ENCODE measurements at places on chromosomes 3 and 15.
A peak's percentile ranks its signal among the peaks of the same experiment; 100 is the strongest.

DNA sequence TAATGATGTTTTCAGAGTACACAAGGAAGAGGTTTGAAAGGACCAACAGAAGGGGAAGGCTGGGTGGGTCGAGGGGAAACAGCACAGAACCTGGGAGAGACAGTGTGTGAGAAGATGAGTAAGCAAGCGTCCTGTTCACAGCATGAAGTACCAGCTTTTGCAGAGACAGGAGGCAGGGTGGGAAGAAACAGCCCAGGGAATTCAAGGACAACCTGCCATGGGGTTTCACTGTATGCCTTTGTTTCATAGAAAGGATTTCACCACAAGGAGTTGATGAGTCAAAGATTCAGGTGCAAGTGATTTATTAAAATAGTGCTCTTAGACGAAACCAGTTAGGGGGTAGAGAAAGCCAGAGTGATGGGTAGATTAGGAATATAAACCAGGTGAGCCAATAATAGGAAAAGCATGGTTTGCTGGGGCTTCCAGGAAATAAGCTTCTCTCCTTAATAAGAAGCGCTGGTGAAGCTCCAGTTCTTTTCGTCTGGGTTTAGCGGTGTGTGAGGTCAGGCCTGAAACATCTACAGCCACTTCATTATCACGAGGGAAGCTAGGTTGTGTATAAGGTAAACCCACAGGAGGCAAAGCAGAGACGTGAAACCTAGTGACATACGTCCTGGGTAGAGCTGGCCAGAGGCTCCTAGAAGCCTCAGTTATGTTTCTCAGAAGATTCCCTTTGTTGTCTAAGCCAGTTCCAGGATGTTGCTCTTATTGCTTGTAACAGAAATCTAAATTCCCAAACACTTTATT, 3.9 kb downstream of the HHLA2 start:
- DNase-seq: no peak

DNA sequence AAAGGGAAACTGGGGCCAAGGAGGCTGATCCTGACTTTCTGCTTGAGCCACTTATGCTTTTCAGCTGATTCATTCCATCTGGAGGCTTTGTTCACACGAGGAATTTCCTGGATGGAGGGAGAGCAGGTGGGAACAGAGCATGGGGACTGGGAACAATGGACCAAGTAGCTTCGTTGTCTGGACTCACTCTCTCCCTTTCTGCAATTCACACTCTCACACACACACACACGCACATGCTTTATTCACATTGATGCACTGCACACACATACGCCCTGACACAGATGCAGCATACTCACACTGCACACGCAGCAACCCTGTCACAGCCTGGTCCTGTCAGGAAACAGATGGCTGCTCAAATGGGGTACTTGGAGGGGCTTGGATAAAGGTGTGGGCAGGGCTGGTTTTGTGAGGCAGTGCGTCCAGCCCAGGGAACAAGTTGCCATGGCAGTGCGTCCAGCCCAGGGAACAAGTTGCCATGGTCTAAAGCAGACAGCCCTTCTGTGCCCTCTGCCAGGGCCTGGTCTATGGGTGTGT, 19.8 kb upstream of the CHCHD6 start:
- DNase-seq: no peak

GRCh38 chr3:109275702-109276293, 40.5 kb downstream of the DPPA2 start:
- peak; percentile 2 for DNase-seq

DNA sequence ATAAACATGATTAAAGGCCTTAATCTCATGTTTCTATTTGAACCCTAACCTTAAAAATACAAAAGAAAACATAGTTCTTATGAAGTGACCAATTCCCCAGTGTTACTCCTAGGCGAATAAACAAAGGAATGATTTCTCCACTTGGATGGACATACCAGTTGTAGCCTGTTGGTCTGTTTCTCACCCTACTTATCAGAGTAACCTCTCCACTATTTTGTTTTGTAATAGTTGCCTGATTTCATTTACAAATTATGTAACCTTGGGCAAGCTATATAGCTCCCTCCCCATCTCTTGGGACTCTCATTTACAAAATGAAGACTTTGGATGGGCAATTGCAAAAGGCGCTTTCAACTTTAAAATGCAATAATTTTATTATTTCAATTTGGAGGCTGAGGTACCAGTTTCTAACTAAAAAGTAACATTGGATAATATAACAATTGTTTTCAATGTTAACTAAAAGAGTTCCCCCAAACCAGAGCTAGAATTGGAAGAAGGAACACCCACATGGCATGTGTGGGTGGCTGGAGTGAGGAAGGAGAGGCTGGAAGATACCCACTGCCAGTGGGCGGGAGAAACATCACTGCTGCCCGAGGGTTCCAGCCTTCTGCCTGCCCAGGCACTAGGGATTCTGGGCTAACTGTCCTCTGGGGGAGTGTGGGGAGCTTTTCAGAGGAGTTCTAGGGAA, 74.2 kb downstream of the RFTN1 start:
- DNase-seq: no peak

- no peak for DNase-seq
These were observed 386.2 kb upstream of the ARHGEF26 start for GRCh38 chr3:153734777-153735551.

DNA sequence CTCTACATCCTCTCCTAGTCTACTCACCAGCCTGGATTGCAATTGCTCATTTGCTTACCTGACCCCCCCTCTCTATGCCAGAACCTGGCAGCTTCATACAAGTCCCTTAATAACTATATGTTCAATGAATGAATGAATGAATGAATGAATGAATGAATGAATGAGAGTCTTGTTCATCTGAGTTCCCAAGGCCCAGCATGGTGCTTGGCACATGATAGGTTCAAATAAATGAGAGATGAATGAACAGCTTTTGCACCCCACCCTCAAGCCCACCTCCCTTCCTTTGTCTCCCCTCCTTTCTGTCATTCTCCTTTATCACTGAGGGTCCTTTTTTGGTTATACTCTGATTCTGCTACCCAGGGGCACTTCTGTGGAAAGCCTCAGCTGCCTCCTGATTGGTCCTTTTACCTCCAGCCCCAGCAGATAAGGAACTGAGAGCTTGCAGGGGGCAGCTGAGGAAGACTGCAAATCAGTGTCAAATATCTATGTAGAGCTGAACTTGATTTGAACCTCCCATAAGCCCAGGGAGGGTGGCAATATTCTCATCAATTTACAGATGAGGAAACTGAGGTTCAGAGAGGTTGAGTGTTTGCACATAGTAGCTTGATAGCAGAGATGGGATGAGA, 54.1 kb upstream of the CHRNB4 start:
- DNase-seq: peak; percentile 9

GRCh38 chr3:143337387-143337786, 217.8 kb downstream of the CHST2 start:
- no peak for DNase-seq

DNA sequence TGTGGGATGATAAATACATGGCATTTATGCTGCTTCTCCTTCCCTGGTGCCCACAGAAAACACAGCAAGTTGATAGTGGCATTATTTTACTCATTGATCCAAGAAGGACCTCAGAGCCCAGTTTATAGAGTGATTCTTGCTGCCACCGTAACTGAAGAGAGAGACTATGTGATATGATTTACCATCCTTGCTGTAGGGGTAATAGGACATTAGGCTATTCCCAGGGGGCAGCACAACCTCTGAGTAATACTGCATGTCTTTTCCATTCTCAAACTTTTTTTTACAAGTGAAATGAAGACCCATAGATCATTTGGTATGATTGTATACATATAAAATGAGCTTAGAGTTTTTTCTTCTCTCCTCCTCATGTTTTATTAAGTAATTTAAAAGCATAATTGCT, 136.4 kb downstream of the ABI3BP start:
- no peak for DNase-seq

GRCh38 chr15:70342554-70343548, 245.1 kb upstream of the TLE3 start:
- no peak for DNase-seq

GRCh38 chr3:149615731-149616221, 42.0 kb downstream of the WWTR1 start:
- DNase-seq: no peak

GRCh38 chr15:65618560-65619109, 3.1 kb upstream of the SLC24A1 start:
- DNase-seq: no peak

DNA sequence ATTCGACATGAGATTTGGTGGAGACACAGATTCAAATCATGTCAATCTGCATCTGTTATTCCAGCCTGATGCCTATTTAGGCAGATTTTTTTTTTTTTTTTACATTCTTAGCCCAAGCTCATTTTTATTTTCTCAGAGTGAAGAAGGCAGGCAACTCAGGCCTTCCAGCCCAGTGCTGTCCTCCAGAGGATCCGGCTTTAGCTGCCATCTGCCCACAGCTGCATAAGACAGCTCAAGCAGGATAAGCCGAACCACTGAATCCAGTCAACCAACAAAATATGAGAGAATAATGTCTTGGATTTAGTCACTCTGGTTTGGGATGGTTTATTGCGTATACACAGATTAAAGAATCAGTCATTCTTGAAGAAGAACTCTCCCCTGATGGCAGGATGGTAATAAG, 19.9 kb upstream of the COLQ start:
- no peak for DNase-seq

DNA sequence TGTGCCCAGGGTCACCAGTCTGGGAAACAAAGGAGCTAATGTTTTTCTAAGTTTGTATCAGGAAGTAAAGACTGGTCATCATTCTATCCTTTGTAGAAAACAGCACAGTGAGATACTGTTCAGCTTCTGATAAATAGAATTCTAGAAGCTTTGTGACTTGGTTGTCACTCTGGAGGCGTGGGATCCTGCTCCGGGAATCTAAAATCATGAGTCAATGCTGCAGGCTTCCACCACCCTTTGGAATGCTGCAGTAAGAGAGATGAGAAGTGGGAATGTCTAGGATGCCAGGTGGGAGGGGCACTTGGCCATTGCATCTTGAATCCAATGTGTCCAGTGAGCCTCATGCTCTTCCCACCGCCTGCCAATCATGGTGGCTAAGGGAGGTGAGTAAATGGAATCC, 40.9 kb downstream of the SAMMSON start:
- no peak for DNase-seq

- DNase-seq: no peak
These were observed 61.1 kb downstream of the AAGAB start for GRCh38 chr15:67193223-67193990.

DNA sequence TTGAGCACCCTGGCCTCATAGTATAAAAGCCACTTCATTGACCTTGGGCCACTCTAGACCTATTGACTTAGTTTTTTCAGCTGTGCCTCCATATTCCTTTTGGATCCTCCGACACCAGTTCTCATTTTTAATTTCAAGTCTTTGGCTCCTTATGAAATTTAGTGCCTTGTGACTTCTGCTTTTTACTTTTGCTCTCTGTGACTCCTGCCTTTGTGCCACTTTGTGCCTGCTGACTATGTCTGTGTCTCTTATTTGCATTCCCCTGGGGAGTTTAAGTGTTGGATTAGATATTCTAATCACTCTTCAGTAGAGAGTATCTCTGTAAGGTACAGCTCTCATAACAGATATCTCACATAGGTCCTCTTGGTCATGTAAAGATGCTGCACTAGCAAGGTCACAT, 39.6 kb upstream of the GPR149 start:
- DNase-seq: no peak

- DNase-seq: no peak
These were observed 12.5 kb upstream of the RPP14 start for GRCh38 chr3:58293516-58293915.

DNA sequence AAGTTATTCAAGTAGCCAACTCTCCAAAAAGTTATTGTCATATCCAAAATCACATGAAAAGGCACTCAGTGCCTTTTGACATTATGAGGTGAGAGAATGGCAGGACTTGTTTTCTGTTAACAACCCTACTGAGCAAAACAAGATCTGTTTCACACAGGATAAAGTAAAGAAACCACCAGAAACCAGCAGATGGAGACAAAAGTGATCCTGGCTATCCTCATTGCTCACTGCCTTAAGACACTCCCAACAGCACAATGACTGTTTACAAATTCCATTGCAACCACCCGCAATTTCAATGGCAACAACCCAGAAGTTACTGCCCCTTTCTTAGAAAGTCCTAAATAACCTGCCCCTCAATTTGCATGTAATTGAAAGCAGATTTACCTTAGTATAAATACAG, 352.6 kb upstream of the NDN start:
- DNase-seq: no peak

DNA sequence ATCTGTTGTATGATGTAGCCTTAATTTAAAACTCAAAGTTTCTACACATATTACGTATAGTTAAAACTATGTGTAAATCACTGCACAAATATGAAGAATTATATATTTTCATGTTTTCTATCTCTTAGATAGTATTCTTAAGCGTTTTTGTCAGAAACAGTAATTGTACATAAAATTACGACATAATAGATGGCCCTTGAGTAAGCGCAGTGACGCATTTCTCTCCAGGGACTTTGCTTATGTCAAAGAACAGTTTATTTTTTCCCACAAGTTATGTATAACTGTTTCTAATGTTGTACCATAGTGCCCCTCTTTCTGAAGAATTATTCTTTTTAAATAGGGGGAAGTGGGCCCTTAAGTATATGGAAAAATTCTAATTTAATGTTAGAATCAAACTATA, 934.0 kb downstream of the VGLL3 start:
- no peak for DNase-seq

GRCh38 chr15:64148168-64148567, 3.4 kb upstream of the SNX22 start:
- DNase-seq: no peak

GRCh38 chr3:17686613-17687012, 55.8 kb downstream of the TBC1D5 start:
- peak; percentile 47 for DNase-seq

DNA sequence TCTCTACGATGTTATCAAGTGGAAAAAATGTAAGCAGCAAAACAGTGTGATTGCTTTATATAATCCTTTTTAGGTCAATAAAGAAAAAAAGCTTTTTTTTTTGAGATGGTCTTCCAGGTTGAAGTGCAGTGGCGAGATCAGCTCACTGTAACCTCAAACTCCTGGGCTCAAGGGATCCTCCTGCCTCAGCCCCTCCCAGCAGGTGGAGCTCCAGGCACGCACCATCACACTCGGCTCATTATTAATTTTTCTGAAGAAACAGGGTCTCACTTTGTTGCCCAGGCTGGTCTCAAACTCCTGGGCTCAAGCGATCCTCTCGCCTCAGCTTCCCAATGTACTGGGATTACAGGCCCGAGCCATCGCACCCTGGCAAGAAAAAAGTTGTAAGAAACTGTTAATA, 17.3 kb downstream of the RNF168 start:
- peak; percentile 6 for DNase-seq

DNA sequence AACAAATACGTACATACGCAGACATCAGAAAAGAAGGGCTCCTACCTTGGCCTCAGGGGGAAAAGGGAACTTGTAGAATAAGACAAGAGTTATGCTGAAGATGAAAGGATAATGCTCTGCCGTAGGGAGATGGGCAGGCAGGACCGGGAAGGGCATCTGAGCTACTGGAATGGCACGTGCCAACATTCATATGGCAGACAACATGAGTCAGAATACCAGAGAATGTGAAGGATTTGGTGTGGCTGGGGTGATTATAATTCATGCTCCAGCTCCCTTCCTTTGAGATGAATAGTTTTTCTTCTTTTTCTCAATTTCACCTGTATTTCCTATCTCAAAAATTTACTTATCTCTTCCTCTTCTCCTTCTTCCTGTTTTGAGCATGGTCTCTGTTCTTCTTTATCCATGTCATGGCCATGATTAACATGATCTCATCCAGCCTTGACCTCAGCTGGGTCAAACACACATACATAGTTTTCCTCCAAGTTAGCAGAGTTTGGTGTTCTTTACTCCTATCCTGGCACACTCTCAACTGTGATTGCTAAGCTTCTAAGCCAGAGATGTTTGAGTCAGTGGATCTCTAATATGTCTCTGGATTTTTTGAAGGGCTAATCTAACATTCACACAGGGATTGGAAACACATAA, 507.0 kb downstream of the FOXP1 start:
- DNase-seq: no peak

GRCh38 chr15:80367661-80368060, 36.5 kb upstream of the ARNT2 start:
- no peak for DNase-seq

- DNase-seq: no peak
These were observed 29.0 kb downstream of the CCDC80 start for GRCh38 chr3:112611752-112612515.

Data from erythroblast (primary cell).